ENCODE measurements at places on chromosomes 1 and 21.

DNA sequence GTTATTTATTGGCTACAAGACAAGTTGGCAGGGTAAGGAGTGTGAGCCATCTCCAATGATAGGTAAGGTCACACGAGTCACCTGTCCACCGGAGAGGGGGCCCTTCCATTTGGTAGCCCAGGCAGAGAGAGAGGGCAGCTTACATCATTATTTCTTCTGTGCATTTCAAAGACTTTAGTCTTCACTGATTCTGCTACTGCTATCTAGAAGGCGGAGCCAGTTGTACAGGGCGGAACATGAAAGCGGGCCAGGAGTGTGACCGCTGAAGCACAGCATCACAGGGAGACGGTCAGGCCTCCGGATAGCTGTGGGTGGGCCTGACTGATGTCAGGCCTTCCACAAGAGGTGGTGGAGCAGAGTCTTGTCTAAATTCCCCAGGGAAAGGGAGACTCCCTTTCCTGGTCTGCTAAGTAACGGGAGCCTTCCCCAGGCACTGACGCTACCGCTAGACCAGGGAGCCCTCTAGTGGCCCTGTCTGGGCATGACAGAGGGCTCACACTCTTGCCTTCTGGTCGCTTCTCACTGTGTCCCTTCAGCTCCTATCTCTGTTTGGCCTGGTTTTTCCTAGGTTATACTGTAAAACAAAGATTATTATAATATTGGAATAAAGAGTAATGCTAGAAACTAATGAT is 36.7 kb downstream of the ZNF695 start:
- no peak overlapping the region for H3K4me3 ChIP-seq
- H3K27me3 ChIP-seq = no peaks in the 10 kb centered on the region

- no peak overlapping the region for H3K4me3 ChIP-seq
- no peaks in the 10 kb centered on the region for H3K27me3 ChIP-seq
- H3K27ac ChIP-seq = no peak overlapping the region
- H3K36me3 ChIP-seq = no peaks in the 10 kb centered on the region
- no peaks in the 10 kb centered on the region for H3K4me1 ChIP-seq
These were observed 12.5 kb downstream of the PODN start for GRCh38 chr1:53074313-53075154.

- peaks cover 80% of the 10 kb centered on the region for H3K36me3 ChIP-seq
- H3K4me3 ChIP-seq = no peak overlapping the region
- H3K4me1 ChIP-seq = peaks cover 7% of the 10 kb centered on the region
- H3K27me3 ChIP-seq = no peaks in the 10 kb centered on the region
These were observed 28.4 kb downstream of the TRIM45 start for GRCh38 chr1:117093091-117093534.

GRCh38 chr1:202831906-202832305 is 21.2 kb downstream of the PCAT6 start:
- H3K4me1 ChIP-seq = peaks cover 4% of the 10 kb centered on the region
- H3K4me3 ChIP-seq = no peak overlapping the region
- DNase-seq = no peak
- no peaks in the 10 kb centered on the region for H3K27me3 ChIP-seq
- no peaks in the 10 kb centered on the region for H3K36me3 ChIP-seq

Measured in GM23338 (cell line).